ENCODE measurements at places on chromosomes 5 and 9.

DNA sequence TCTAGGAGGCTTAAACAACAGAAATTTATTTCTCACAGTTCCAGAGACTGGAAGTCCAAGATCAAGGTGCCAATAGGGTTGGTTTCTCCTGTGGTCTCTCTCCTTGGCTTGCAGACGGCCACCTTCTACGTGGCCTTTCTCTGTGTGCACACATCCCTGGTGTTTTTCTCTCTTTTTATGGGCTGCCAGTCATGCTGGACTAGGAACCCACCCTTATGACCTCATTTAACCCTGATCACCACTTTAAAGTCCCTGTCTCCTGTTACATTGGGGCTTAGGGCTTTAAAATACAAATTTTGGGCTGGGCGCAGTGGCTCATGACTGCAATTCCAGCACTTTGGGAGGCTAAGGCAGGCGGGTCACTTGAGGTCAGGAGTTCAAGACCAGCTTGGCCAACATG is 157.1 kb downstream of the TLE1 start:
- no peak for DNase-seq

- DNase-seq = no peak
Observed at GRCh38 chr5:5209510-5210286, 69.6 kb downstream of the ADAMTS16 start.

GRCh38 chr9:68872026-68872501 is 141.8 kb downstream of the PRKACG start:
- DNase-seq = no peak

- DNase-seq = no peak
Observed at GRCh38 chr9:123121457-123121856, 88.0 kb downstream of the GPR21 start.

- no peak for DNase-seq
Observed at GRCh38 chr9:97993000-97993399, 9.9 kb downstream of the ANP32B start.

DNA sequence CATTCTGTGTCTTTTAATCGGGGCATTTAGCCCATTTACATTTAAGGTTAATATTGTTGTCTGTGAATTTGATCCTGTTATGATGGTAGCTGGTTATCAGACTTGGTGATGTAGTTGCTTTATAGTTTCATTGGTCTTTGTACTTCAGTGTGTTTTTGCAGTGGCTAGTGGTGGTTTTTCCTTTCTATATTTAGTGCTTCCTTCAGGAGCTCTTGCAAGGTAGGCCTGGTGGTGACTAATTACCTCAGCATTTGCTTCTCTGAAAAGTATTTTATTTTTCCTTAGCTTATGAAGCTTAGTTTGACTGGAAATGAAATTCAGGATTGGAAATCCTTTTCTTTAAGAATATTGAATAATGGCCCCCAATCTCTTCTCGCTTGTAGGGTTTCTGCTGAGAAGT is 156.9 kb downstream of the CNTLN start:
- DNase-seq = no peak

DNA sequence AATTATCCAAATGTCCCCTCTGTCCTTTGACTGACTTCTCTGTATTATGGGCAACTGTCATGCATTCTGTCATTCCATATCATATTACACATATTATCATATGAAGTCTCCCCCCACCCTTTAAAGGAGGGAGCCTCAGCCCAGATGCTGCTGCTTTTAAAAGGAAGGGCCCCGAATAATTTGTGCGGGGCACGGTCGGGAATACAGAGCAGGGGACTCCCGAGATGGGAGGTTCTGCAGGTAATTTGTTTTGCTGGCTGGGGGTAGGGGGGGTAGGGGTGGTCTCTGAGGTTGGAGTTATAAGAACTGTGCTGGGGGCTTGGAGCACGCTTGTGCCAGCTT is 10.1 kb upstream of the LHX2 start:
- DNase-seq = no peak

DNA sequence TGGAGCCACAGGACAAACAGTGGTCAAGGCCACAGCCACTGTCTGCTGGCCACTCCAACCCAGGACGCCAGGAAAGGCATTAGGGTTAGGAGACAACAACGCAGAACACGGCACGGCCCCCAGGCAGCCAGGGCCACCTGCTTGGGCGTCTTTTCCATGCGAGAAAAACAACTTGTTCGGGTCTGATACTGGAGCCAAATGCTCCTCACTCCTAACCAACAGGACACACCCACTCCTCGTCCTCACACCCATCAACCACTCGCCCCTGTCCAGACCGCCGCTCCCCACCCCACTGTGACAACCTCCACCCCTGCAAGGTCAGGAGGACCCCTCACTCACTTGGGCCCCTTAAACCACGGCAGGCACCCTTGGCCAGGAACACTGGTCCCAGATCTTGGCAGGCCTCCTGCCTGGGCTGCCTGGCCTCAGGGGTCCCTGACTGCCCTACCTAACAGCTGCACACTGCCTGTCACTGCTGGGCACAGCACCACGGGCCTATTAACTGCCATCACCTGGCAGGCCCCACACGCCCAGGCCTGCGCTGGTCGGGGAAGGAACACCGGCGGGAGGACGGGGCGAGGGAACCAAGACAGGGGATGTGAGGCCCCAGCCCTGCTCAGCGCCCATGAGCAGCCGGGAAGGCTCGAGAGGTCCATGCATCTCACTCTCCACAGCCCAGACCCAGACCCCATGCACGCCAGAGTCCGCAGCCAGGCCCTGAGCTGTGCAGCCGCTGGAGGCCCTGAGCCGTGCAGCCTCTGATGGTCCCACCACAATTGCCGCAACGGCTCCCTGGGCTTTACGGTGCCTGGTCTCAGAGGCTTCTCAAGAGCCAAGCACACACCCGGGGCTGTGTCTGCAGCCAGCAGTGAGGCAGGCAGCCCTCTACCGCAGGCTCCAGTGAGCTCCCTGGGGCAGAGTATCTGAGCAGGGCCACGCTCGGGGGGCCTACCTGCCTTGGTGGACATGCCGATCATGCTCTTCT is 13.8 kb downstream of the CLPTM1L start:
- no peak for DNase-seq

DNA sequence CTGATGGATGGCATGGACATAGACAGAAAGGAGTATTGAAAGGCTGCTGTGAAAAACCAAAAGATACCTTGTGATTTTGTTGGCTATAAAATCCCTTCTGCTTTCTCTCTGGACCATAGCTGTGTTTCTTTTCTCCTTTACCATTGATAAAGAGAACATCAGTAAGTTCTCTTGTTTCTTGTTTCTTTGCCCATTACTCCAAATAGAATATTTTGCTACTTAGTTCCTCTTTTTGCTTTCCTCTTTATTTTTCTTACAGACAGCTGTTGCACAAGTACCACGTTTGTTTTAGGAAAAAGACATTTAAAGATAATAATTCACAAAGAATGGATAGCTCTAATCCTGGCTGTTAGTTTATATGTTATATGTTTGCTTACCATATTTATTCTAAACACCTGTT is 1129.2 kb downstream of the DTWD2 start:
- no peak for DNase-seq

DNA sequence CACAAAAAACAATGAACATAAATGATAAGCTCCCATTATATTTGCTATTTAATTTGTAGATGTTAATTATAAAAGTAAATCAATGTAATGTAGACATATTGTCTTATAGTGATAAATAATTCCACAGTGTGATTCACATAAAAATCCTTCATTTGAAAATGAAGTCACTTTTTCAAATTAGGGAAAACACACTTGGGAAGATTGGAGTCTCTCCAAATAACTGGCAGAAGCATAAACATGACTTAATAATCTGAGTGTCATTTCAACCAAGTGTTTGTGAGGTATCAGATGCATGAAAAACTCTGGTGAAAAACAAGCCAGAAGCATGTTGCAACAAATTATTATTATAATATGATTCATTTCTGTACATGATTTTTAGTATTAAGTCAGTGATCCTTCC is 102.2 kb downstream of the CETN3 start:
- DNase-seq = no peak

DNA sequence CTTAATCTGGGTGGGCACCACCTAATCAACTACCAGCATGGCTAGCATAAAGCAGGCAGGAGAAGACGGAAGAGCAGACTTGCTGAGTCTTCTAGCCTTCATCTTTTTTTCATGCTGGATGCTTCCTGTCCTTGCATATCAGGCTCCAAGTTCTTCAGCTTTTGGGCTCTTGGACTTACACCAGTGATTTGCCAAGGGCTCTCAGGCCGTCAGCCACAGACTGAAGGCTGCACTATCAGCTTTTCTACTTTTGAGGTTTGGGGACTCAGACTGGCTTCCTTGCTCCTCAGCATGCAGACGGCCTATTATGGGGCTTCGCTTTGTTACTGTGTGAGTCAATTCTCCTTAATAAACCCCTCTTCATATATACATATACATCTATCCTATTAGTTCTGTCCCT is 180.2 kb downstream of the TRPM3 start:
- no peak for DNase-seq

GRCh38 chr5:14906628-14907027 is 35.0 kb upstream of the ANKH start:
- no peak for DNase-seq

DNA sequence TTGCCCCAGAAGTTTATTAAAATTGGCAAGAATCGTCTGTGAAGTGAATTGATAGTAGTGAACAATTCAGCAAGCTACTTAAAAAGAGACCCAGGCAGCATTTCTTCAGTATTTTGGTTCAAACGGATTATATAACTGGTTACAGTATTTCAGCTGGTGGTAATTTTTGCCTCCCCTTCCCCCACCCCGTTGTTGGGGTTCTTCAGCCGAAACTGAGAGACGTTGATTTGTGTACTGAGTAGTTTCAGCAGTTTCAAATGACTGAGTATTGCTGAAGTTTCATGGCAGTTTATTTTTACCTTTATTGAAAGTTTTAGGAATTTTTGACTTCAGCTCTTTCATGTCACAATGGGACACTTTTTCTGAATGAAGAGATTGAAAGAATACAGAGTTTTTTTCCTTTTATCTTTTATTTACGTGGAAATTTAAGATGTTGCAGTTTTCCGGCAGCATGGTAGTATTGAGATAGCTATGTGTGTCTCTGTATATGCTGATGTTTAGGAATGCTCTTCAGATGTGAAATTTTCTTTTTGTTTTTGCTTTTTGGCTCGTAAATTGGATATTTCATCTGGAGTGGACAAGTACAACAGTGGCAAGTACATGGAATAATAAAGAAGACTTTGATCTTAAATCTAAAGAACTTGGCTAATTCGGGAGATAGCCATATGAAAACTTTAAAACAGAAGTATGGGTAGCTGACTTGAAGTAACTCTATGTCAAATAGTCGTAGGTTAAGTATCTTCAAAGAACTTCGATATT is 1.9 kb downstream of the GPBP1 start:
- no peak for DNase-seq

DNA sequence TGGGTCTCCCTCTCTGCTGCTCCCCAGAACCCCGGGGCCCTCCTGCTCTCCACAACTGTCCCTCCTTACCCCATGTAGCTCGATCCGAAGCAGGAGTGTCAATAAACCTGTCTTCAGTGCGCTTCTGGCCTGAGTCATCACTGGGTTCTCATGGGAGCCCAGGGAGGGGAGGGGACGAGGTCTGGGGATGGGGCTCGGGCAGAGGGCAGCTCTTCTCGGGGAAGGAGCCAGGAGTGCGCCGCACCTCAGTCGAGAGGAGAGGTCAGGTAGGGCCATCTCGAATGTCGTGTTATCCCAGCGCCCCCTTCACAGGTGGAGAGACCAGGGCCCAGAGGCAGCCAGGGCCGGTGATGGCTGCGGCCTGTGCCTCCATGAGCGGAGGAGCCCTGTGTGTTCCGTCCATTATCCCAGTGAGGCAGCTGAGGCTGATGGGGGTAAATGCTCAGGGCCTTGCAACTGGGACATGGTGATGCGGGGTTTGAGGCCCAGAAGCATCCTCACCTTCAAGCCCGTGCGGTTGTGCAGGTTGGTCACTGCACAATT is 52.1 kb downstream of the LRSAM1 start:
- no peak for DNase-seq

GRCh38 chr9:86341007-86341491 is 13.2 kb downstream of the TUT7 start:
- no peak for DNase-seq

- DNase-seq = no peak
Observed at GRCh38 chr9:123957168-123957721, 27.3 kb upstream of the DENND1A start.

- DNase-seq = no peak
Observed at GRCh38 chr5:126965487-126965886, 64.9 kb downstream of the MARCHF3 start.

Measured in right atrium auricular region (tissue), 2 donors.